ENCODE measurements at places on chromosomes 11 and 22.

- no peak for DNase-seq
Observed at GRCh38 chr11:2419638-2420501, 19.3 kb downstream of the TSSC4 start.

- DNase-seq, result no peak
Observed at GRCh38 chr11:13277768-13278608, at the start of gene BMAL1. BMAL1 (plus strand) TSS chr11:13277790; CDS start chr11:13354309, 76,519 bp downstream.

GRCh38 chr11:43243927-43244326, 67.9 kb upstream of the API5 start:
- DNase-seq, result peak; percentile 39

DNA sequence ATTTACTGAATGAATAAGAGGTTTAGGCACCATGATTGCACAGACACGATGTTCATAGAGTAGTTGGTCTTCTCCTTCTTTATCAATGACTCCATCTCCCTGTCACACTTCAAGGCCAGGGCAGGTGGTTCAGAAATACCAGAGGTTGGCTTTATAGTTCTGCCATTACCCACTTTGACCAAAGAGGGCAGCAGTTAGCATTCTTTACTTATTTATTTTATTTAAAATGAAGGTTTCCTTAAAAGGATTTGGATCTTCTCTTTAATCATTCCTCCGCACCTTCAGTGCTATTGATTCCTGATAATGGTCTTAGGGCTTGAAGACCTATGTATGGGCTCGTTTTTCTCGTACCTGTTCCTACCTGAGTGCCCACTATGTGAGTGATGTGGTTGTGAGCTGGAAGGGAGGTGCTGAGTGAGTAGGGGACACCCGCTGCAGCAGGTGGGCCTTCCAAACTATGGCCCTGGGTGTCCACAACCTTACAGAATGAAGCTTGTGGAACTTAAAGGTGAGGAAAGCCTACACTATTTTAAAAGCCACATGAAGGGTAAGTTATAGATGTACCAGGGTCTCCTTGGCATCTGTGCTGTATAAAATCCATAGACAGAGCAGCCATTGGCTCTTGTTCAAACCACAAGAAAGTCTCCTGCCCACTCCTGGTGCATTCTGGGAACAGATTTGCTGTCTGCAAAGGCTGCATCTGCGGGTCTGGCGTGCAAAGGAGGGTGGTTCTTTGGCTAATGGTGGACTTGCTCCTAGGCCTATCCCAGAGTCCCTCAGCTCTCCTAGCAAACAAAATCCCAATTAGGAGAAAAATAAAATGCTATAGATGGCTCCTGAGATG, 35.0 kb downstream of the TIMP3 start:
- DNase-seq, result no peak

- no peak for DNase-seq
Observed at GRCh38 chr11:46134540-46134939, 13.3 kb upstream of the PHF21A start.

DNA sequence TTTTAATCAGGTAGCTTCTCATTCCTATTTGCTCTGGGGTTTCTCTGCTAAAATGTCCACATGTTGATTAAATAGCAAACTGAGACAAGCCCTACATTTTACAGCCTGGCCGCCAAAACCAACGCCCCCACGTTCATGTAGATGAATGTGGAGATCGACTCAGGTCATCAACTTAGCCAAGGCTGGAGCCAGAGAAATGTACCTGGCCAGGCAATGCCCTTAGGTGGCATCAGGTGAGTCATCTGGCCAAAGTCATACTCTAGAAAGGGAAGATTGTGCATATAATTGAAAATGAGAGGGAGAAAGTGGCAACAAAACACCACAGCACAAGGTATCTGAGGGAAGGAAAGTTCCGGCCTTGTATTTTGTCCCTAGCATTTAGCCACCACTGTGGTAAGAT, 37.1 kb upstream of the CCDC89 start:
- no peak for DNase-seq

- no peak for DNase-seq
Observed at GRCh38 chr11:62605902-62606301, 4.2 kb upstream of the MTA2 start.

DNA sequence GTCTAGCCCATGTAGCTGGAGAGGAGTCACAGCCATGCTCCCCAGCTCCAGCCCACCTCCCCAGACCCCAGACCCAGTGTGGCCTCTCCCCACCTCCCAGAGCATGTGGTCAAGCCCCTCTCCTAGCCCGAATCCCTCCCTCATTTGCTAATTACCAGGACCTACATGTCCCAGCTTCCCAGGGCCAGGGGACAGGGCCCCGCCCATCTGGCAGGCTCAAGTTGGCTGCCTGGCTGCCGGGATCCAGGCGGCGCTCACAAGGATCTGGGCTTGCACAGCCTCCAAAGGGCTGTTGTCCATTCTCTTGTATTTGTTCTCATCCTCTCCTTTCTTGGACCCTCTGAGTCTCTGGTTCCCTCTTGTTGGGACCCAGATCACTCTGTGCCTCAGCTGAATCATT, 4.6 kb upstream of the MIF start:
- no peak for DNase-seq

DNA sequence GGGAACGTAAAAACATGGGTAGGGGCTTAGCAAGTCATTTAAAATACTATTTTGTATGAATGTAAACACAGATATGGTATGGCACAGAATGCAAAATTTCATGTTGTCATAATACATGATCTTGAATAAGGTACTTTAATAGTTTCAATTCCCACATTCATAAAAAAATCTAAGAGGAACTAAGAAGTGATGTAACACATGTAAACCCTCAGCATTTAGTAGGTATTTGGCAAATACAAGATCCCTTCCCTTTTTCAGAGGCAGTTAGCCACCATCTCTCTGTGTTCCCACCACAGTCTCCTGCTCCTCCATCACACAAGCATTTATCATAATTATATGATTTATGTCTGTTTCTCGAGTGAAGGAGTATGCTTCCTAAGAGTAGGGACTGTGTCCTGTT, 251.8 kb downstream of the TENM4 start:
- DNase-seq, result no peak

DNA sequence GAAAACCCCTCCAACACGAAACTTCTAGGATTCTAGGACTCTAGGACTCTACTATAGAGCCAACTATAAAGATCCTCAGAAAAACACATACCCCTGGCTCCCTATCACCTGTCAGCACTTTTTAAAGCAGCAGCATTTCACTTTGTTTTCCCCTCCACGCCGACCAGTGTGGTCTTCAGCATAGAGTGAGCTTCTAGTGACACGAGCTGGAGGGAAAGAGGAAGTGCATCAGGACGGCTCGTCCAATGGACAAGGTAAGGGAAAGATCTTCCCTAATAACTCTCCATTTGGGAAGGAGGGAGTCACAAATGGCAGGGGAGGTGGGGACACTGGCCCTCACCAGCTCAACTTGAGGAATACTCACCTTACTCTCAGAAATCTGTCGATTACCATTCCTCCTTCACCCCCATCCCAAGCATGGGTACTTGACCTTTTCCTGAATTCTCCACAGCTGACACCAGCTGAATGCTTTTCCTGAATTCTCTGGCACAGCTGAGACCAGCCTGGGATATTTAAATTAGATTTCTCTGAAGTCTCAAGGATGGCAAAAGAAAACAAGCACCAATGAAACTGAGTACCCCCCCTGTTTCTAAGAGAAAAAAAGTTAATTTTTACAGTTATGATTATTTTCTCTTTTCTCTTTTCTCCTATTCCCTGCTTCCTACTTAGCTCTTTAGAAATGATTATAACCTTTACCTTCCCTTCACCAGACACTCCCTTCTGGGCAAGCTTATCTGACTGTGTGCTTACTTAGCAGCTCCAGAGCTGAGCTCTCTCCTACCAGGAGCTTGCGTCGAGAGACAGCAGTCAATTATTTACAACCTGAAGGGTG, 33.3 kb upstream of the NNMT start:
- peak; percentile 56 for DNase-seq

GRCh38 chr22:34096770-34097169, 176.5 kb upstream of the LARGE1 start:
- no peak for DNase-seq
